ENCODE measurements at places on chromosomes 12 and 14.

- no peak for DNase-seq
Measured at GRCh38 chr12:51152953-51153352, 20.0 kb downstream of the TFCP2 start.

- no peak for DNase-seq
Measured at GRCh38 chr14:51442513-51443175, 202.6 kb downstream of the TMX1 start.

GRCh38 chr14:102362084-102362483 lies 606 bp downstream of the CINP start:
- DNase-seq, result no peak

- DNase-seq, result no peak
Measured at GRCh38 chr12:3792623-3793288, 39.8 kb upstream of the CRACR2A start.

GRCh38 chr14:65223636-65224035 lies 121.3 kb upstream of the MAX start:
- no peak for DNase-seq

DNA sequence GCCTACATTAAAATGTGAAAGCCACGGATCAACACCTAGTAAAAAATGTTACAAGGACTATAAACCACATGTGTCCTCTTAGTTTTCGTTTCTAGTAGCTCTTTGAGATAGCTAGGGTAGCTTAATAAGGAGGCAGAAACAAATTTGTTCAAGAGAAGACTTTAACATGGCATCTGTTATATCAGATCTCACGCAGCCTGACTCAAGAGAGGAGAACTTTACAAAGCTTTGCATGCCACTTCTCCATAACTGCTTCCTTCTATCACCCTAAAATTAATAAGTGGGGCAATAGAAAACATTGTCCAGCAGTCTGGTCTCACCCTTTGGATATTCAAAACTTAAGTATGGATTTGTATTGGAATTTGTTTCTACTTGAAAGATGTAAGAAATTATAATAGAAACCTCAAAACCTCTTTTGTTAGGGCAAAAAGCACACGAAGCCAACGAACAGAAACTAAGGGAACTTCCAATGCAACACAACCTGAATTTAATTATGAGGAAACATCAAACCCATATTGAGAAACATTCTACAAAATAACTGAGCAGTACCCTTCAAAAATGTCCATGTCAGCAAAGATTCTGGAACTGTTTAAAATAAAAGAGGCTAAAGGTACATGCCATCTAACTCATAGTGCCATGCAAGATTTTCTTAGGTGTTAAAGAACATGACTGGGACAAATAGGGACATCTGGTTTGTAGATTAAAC lies 194.8 kb downstream of the LRIG3 start:
- DNase-seq, result no peak

GRCh38 chr12:125049093-125049458 lies 16.2 kb upstream of the AACS start:
- no peak for DNase-seq

- DNase-seq, result peak; percentile 73
Measured at GRCh38 chr12:47742253-47742825, 16.3 kb downstream of the RAPGEF3 start.

GRCh38 chr14:95649230-95649629 lies 37.0 kb upstream of the TCL1B start:
- no peak for DNase-seq

DNA sequence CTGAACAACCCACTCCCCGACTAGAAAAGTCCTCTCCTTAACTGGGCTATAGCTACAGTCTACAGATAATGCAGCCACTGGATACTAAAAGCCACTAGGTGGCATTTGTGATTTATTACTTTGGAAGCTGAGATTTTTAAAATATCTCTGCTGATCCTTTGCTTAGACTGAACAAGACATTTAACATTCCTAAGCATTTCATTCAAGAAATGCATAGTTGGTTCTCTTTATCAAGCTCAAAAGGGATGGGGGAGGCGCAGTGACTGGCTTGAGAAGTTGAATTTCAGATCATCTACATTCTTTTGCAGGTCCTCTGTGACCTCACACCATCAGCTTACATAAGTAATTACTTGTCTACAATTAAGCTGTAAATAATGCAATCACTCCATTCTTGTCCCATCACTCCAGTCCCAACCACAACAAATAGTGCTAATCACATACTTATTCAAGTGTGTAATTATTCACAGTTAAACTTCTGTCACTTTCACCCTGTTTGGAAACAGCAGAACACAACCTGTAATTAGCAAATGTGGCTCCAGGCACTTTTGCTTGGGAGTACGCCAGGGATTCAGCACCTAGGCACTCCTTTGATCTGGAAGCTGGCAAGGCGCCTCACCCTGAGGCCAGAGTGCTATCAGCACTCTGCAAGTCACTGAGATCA lies 203.6 kb downstream of the NOVA1 start:
- DNase-seq, result no peak
